ENCODE measurements at places on chromosomes 12 and 14.

DNA sequence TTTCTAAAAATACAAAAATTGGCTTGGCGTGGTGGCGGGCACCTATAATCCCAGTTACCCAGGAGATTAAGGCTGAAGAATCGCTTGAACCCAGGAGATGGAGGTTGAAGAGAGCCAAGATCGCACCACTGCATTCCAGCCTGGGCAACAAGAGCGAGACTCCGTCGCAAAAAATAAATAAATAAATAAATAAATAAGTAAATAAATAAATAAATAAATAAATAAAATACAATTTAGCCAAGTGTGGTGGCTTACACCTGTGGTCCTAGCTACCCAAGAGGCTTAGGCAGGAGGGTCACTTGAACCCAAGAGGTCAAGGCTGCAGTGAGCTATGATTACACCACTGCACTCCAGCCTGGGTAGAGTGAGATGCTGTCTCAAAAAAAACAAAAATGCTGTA lies 26.5 kb upstream of the SPTSSA start:
- no peak for DNase-seq

- no peak for DNase-seq
Measured at GRCh38 chr14:103542605-103543088, 13.7 kb downstream of the TRMT61A start.

DNA sequence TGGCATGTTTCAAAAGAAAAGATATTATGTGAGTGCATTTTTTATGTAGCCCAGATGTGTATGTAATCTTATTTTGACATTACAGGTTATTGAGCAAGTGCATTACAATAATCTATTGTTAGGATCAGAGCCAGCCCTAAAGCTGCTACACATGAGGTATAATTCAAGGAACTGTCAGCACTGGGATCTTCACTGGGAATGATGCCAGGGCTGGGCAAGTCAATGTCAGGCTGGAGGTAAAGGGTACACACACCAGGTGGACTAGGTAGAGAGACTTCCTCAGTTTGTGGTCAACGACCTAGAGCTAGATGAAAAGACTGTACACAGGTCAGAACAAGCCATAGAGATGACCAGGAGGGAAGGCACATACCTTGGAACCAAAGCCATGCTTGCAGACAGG lies 15.4 kb downstream of the TRIM9 start:
- DNase-seq = no peak

DNA sequence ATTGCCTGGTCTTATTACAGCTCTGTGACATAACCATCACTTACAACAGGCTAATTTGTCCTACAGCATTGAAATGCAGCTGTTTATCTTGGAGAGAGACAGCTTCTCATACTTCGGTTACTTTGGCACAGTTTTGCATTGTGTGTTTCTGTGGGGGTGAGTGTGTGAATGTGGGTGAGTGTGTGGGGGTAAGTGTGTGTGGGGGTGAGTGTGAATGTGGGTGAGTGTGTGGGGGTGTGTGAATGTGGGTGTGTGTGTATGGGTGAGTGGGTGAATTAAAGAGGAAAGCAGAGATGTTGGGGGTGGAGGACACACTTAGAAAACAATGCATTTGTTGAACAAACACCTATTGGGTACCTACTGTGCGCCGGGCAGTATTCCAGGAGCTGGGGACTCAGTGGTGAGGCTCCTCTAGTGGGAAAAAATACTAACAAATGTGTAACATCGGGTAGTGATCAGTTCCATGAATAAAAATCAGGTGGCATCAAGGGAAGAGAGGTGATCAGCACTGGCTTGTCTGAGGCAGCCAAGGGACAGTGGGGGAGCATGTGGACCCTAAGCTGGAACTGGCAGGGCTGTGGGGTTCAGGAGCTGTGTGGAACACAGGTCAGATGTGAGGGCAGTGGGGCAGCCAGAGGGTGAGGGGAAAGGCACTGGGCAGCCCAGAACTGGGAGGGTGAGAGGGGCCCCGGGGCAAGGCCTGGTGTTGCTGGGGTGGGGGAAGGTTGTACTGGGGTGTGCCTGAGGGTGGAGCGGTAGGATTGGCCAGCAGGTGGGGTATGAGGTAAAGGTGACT lies 44.1 kb upstream of the AMN start:
- no peak for DNase-seq

GRCh38 chr14:78637489-78637888 lies 467.3 kb downstream of the NRXN3 start:
- no peak for DNase-seq

DNA sequence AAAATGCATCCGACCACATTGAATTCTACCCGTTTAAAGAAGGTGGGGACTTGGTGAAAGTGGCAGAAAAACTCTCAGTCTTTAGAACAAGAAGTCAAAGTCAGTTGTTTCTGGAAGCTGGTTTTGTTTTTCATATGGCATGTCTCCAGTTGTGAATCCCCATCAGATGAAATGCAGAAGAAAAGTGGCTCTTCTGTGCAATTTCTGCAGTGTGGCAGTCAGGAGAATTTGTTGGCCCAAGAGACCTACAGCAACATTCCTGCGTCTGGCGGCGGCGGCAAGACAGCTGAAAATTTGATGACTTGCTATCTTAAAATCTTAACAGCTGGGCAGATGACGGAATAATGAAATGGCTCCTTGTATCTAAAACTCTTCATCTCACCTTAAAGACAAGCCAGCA lies 201.5 kb downstream of the FOXN3 start:
- DNase-seq = no peak

- DNase-seq = no peak
Measured at GRCh38 chr14:96084796-96085195, 45.6 kb downstream of the C14orf132 start.

DNA sequence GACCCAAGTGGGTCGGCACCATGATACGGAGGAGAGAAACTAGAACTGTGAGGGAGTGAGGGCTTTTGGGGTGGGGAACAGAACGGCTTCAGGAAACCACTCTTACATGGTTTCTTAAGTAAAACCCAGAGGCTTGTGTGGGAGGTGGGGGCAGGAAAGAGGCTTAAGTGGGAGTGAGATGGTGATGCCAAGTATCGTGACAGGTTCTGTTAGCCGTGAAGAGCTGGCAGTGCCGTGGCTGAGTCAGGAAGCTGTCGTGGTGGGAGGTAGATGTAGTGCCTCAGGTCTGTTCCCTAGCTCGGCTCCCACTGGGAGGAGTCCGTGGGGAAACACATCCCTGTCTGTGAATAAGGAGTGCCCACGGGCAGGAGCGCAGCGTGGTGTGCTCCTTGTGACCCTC lies 185.8 kb upstream of the FKBP4 start:
- DNase-seq = no peak

DNA sequence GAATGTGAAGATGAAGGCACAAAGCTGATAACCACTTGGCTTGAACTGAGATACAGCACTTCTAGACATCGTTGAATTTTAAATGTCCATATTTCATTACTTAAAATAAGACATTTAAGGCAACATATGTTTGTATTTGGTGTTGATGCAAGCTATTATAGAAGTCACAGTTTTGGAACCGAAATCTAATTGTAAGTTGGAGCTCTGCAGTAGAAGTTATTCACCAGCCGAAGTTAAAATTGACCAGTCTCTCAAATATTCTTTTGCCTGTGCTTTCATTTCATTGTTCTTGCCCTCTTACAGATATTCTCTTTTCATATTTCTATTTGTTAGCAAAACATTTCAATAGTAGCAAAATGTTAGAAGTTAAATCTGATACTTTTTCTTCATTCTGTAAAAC lies 332.7 kb downstream of the PDZRN4 start:
- DNase-seq = no peak

DNA sequence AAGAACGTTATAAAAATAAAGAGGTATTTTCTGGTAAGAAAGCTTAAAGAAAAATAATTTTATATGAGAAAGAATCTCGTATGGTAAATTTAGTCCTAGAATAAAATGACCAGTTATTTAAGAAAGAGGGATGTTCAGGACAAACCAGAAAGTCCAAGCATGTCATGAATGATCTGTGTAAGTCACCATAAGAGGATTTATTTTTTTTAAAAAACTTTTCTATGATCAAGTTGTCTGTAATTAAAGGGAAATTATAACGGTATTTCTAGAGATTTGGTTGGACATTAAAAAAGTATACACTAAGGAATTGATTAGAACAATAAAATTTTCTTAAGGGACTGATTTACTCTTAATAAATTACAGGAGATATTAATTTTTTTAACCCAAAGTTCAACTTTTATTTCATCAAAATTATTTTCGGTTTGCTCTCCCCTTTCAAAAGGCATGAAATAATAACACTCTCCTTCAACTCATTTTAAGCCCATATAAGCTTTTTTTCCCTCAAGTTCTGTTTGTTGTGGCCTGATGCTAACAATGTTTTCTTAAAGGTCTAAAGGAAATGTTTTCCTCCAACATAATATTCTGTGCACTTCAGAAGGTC lies 49.9 kb upstream of the CPSF6 start:
- no peak for DNase-seq

- no peak for DNase-seq
Measured at GRCh38 chr12:30927222-30927611, 669 bp downstream of the TSPAN11 start.

GRCh38 chr12:127334365-127334764 lies 932.6 kb upstream of the TMEM132C start:
- no peak for DNase-seq

GRCh38 chr12:90621927-90622326 lies 333.0 kb downstream of the CCER1 start:
- DNase-seq = no peak

DNA sequence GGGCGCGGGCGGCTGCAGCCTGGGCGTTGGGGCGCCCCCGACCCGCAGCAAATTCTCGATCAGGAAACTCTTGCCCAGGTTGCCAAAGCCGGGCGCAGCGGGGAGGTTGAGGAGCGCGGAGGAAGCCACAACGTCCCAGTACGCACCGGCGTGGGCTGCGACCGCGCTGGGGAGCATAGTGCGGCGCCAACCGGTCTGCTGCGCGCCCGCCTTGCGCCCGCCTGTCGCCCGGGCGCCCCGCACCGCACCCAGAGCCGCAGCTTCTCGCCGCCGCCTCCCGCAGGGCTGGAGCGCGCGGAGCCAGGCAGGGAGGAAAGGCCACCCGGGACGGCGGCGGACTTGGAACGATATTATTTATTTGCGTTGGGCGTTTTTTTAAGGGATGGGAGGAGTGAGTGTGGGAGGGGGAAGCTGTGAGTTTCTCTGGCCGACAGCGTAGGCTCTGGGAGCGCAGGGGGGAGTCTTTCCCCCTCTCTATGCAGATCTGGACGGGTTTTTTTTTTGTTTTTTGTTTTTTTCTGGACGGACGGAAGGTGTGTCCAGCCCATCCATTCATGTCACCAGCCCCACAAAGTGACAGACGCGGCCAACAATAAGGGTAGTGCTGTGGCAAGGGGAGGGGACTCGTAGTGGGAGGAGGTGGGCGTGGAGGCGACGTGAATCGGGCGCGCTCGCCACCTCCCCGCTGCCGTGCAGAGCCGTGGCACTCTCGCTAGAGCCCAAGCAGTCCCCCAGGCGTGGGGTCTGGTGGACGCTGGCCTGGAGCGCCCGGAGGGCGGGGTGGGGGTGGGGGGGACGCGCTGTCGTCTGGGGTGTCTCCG lies at the start of gene DBX2:
Gene DBX2, minus strand, starts transcription at position 349 of the 821 bp plus-strand sequence. Its CDS starts 172 bp downstream, at position 177.
- DNase-seq = no peak

All from activated CD4-positive, alpha-beta T cell treated with anti-CD3 and anti-CD28 coated beads, Interleukin-2, amount 50 U/mL, for 48 hours (primary cell).